ENCODE measurements at places on chromosomes 13 and 19.

DNA sequence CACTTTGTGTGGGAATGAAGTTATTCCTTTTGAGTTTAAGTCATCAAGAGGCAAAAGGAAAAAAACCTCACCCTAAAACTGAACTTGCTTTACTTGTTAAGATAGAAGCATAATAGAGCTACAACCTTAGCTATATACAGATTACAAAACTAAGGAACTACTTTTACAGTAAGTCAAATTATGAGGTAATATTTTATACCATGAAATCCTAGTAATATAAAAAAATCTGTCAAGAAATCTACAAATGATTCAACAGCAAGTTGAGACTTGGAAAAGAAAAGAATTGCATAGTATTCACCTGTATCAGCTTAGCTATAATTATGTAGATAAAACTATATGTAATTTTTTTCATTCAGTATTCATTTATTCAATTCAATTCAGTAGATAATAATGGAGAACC, 335.3 kb downstream of the KLF5 start:
- no peak for DNase-seq

GRCh38 chr13:24276861-24277260, 32.5 kb upstream of the C1QTNF9 start:
- no peak for DNase-seq

DNA sequence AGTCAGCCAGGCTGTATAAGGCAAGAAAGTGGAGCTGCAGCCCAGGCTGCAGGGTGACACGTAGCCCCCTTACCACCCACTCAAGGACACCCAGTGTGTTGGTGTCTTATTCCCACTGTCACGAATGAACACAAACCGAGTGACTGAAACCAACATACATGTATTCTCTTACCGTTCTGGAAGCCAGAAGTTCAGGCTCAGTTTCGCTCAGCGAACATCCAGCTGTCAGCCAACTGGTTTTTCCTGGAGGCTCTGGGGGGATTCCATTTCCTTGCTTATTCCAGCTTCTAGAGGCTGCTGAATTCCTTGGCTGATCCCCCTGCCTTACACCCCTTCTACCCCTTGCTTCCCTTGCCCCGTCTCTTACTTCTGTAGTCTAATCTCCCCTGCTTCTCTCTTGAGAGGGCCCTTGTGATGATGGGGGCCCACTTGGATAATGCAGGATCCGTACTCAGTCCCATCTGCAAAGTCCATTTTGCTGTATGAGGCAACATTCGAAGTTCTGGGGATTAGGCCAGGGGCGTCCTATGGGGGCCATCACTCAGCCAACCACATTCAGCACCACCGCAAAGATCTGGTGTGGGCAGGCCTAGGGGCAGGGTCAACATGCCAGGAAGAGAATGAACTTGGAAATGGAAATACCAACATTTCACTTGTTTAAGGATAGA, 47.3 kb upstream of the MTIF3 start:
- DNase-seq: no peak

DNA sequence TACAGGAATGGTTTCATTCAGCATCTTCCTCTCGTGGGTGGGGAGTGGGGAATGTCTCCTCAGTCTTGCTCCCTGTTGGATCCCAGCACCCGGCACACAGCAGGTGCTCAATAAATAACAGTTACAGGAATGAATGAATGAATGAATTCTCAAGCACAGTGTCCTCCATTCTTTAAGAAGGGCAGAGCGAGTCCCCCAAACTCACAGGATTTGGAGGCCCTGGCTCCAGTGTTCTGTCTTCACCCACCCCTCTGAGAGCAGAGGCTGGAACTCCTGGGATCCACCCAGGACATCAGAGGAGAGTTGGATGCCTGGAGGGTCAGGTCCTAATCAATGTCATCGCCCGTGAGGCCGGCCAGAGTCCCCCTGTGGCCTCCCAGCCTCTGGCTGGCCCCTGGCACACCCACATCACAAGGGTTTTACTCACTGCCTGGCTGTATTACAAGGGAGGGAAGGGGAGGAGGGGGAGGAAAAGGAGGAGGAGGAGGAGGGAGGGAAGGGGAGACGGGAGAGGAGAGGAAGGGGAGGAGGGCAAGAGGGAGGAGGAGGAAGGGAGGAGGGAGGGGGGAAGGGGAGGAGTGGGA, 8.7 kb upstream of the CREB3L3 start:
- no peak for DNase-seq

DNA sequence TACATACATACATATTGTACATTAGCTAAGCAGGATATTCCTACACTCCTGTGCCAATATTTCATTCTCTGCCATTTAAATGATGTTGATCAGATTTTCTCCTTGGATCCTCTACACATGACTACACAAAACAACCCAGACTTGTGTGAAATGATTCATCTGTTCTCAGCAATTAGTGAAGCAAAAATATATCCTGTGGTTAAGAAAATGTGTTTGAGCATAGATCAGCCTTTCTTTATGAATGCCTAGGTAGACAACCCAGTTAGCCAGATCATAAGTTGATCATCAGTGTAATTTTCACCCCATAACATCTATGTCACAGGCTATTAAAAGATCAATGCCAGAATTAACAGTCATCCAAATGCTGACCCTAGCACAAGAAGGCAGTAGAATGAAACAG, 275.2 kb upstream of the EDNRB start:
- no peak for DNase-seq

GRCh38 chr19:18340990-18341868, 831 bp downstream of the PGPEP1 start:
- peak; percentile 55 for DNase-seq

All from activated CD4-positive, alpha-beta T cell treated with anti-CD3 and anti-CD28 coated beads, Interleukin-2, amount 50 U/mL, for 1 hour (primary cell).